Sigmoid colon (tissue), 7 donors: ENCODE measurements at places on chromosomes 1 and 21. TPM values are rescaled to one million over a fixed set of nuclear protein-coding genes. Genes with fewer than 3 reads are reported as not detected.

TNN gene
- 0.33 TPM for total RNA-seq

MTR gene
- total RNA-seq: 32.7 TPM

BARHL2 gene
- not detected for total RNA-seq

ASTN1 gene
- total RNA-seq: 1.4 TPM

HSD3B2 gene
- total RNA-seq: not detected

TEDDM1 gene
- not detected for total RNA-seq

CFAP107 gene
- not detected for total RNA-seq

SPOCD1 gene
- total RNA-seq: 0.14 TPM

RHD gene
- total RNA-seq: 0.36 TPM

SON gene
- total RNA-seq: 178 TPM

OR2L13 gene
- total RNA-seq: not detected

KLHDC8A gene
- 1.6 TPM for total RNA-seq
